ENCODE measurements at places on chromosomes 6 and 20. TPM values are rescaled to one million over a fixed set of nuclear protein-coding genes. Genes with fewer than 3 reads are reported as not detected.

DNA sequence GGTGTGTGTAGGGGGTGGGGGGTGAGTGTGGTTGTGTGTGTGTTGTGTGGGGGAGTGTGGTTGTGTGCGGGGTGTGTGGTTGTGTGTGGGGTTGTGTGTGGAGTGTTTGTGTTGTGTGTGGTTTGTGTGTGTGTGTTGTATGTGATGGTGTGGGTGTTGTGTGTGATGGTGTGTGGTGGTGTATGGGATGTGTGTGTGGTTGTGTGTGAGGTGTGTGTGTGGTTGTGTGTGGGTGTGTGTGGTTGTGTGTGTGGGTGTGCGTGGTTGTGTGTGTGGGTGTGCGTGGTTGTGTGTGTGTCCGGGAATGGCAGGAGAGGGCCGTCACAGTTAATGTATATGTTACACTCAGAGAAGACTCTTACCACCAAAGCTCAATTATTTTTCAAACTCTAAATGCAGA, 79.8 kb downstream of the TBXT start:
- DNase-seq: no peak

- DNase-seq: no peak
Observed at GRCh38 chr6:15518878-15519277, 143.9 kb downstream of the DTNBP1 start.

TFAP2A gene
- 16.2 TPM for total RNA-seq

- peak; percentile 87 for DNase-seq
Observed at GRCh38 chr6:150891888-150892485, 26.5 kb downstream of the MTHFD1L start.

OXT gene
- total RNA-seq: not detected

GRCh38 chr6:111743862-111744692, 129.2 kb downstream of the FYN start:
- no peak for DNase-seq

- DNase-seq: peak; percentile 81
Observed at GRCh38 chr20:39081255-39081654, 119.1 kb downstream of the DHX35 start.

GRCh38 chr20:17666481-17666880, 15.6 kb downstream of the RRBP1 start:
- no peak for DNase-seq

DNA sequence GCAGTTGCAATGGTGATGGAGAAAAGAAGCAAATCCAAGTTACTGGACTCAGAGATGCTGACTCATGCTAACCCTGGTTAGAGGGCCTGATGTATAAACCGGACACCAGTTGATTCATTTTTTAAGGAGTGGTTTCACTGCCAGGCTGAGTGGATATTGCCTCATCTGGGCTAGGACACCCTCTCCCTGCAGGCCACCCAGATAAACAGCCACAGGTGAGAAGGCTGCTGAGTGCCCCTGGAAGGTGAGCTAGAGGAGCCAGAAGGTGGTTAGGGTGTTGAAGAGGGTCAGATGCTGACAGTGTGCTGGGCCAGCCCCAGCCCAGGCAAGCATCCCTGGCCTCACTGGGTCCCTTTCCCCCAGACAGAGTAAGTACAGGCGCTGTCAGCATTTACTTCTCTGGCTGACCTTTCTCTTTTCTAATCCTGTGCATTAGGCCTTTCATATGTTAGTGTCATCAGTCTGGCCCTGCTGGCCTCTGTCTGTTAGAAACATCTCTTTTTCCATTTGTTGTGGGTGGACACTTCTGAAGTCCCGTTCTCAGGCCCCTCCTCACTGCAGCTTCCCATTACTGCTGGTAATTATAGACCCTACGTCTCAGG, 13.5 kb downstream of the EPB41L1 start:
- no peak for DNase-seq

GSS gene
- 54.9 TPM for total RNA-seq

- no peak for DNase-seq
Observed at GRCh38 chr20:44115181-44115580, 71.8 kb downstream of the JPH2 start.

DNA sequence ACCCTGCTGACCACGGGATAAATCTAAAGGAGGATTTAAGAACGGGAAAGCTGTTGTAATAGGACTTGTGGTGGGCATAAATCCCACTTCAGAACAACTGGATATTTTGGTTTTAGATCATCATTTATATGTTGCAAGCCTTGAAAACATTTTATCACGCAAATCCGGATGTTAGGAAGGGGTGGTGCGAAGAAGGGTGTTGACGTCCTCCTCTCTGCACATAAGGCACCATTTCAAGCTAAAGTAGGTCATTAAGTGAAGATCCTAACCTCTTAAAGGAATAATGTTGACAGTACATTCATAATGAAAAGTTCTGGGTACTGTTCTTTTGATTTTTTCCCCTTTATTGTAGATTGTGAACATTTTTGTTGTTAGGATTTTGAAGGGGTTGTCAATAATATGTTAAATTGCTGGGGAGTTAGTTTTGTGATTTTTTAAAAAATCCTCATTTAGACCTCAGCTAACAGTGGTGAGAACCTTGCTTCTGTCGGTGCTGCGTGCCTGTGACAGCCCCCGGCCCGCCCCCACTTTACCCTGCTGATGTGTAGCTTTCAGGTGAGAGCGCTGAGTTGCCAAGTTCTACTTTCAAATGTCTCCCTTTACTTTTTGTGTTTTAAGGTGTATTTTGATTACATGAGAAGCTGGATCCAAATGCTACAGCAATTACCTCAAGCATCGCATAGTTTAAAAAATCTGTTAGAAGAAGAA, 88.8 kb downstream of the MAP3K4 start:
- DNase-seq: no peak

- DNase-seq: peak; percentile 52
Observed at GRCh38 chr20:3194617-3195280, 9.7 kb downstream of the DDRGK1 start.

TCF21 gene
- total RNA-seq: 6.3 TPM

DNA sequence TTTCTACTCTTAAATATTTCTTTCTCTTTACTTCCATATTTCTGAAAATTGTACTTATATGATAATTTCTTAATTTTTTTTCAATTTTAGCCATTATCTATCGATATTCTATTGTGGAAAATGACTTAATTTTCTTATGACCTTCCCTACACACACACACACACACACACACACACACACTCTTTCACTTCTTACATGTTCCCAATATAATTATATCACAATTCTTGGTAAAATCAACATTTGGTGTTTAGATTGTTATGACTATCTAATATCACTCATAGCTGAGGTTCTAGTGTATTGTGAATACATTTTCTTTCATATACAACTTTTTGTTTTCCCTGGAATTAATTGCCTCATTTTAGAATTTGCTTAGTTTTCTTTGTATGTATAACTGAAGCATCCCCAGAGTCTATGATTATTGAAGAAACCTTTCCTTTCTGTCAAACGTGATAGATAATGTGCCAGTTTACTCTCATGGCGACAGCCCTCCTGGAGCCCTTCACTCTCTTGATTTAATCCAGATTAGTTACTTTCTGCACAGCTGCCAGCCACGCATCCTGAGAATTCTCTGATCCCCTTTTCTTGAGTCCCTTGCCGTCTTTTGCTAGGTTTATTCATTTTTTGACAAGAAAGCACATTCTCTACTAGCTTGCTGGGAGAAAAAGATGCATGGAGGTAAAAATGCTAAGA, 63.4 kb downstream of the RNF182 start:
- no peak for DNase-seq

DNA sequence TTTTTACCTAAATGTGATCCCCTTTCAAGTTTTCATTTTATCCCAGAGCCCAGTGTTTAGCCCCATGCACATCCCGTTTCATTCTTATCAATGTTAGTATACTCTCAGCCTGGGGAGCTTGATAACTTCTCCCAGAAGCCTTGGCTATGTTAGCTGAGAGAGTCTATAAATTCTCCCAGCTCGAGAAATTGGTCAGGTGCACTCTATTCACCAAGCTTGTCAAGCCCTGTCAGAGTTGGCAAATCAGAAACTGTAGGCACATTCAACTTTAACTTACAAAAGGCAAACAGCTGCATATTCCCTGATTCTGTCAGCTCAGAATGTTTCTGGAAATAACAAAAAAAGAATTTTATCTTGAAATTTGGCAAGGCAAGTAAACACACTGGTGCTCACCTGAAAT, 62.2 kb upstream of the IMPG1 start:
- DNase-seq: no peak

SLC22A2 gene
- total RNA-seq: 27.9 TPM

MAK gene
- 0.66 TPM for total RNA-seq

- DNase-seq: no peak
Observed at GRCh38 chr6:134021396-134022122, 30.9 kb downstream of the SLC2A12 start.

NELFE gene
- total RNA-seq: 62.0 TPM

DOK5 gene
- total RNA-seq: 5.4 TPM

MYB gene
- total RNA-seq: 1.3 TPM

DNA sequence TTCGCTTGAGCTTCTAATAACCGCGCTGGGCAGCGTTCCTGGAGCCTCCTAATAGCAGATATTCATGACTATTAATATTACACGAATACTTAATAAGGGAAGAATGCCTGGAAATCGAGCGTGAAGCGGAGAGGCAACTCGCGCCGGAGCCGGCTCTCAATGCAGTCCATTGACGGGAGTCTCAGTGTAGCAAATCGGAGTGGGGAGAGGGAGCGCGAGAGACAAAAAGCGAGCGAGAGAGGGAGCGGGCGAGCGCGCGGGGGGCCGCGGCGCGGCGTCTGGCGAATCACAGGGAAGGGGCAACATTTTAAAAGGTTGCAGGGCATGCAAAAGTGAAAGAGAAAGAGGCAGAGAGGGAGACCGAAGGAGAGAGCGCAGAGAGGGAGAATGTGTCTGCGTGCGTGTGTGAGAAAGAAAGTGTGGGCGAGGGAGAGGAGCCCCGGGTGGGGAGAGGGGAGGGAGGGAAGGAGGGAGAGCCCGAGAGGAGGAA, 2.9 kb downstream of the TFAP2A start:
- peak; percentile 84 for DNase-seq

GRCh38 chr20:1893721-1894470, 1.3 kb upstream of the SIRPA start:
- peak; percentile 22 for DNase-seq

DNA sequence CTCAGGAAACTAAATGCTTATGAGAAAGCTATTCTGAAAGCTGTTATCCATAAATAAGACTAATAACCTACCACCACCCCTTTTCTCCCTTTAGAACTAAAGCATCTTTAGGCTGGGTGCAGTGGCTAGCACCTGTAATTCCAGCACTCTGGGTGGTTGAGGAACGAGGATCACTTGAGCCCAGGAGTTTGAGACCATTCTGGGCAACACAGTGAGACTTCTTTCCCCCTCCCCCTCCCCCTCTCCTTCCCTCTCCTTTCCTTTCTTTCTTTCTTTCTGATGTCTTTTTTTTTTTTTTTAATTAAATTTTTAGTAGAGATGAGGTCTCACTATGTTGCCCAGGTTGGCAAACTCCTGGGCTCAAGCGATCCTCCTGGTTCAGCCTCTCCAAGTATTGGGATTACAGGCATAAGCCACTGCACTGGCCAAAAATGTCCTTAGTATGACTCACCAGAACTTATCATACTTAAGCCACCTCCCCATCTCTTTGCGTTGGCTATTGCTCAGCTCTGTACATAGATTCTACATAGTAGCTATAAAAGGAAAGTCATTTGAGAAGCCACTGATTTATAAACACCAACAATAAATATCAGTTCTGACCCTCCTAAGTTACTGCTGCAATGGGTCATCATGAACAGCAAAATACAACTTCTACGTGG, 54.8 kb upstream of the SPDEF start:
- no peak for DNase-seq

MYBL2 gene
- total RNA-seq: 1.3 TPM

DNA sequence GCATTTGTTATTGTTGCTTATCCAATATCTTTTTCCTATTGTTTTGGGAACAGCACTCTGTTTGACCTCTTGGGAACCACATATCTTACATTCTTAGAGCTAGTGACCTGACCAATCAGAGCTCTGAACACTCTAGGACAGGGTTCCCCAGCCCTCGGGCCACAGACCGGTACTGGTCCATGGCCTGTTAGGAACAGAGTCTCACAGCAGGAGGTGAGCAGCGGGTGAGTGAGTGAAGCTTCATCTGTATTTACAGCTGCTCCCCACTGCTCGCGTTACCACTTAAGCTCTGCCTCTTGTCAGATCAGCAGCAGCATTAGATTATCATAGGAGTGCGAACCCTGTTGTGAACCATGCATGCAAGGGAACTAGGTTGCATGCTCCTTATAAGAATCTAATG, 226.0 kb upstream of the TSHZ2 start:
- DNase-seq: no peak

DNA sequence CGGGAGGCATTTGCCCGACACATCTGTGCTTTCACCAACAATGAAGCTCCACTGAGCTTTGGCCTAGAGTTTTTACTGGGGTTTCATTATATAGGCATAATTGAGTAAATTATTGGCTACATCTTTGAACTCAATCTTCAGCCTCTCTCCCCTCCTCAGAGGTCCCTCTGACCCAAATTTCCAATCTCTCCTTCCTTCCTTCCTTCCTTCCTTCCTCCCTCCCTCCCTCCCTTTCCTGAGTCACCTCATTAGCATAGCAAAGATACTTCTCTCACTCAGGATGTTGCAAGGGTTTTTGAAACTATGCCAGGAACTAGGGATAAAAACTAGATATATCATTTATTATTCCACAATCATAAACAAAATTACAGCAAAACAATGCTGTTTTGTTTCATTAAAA, 238.2 kb upstream of the PRND start:
- no peak for DNase-seq

GRCh38 chr20:5674176-5674660, 76.0 kb upstream of the SHLD1 start:
- DNase-seq: no peak

- peak; percentile 57 for DNase-seq
Observed at GRCh38 chr6:5036269-5036668, 32.4 kb upstream of the RPP40 start.

RCAN2 gene
- total RNA-seq: 25.7 TPM

DNA sequence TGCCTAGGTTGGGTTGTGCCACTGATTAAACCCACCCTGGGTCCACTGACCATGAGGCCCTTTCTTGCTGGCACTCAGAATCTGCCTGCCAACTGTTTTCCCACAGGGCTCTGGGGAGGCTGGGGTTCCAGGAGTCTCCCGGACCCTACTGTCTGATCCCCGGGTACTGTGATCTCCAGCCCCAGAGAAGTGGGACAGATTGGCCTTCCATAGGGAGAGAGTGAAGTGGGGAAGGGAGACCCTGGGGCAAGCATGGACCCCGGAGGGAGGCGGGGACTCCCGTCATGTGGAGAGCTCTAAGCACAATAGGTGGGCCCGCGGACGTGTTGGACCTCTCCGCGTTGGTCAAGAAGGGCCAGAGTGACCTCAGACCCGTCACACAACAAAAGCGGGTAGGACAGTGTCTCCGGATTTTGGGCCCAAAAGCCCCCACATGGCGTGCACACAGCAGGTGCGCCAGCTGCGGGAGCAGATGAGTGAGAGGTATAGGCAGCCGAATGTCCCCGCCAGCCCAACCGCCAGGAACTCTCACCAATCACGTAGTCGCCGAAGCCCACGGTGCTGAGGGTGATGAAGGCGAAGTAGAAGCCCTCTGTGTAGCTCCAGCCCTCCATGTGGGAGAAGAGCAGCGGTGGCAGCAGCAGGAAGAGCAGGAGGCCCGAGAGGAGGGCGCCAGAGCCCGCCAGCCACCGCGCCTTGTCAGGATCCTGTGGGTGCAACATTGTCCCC, 10.6 kb downstream of the KCNK17 start:
- DNase-seq: peak; percentile 77

- DNase-seq: no peak
Observed at GRCh38 chr20:63882257-63883200, 12.4 kb upstream of the DNAJC5 start.

GRCh38 chr6:98498866-98499265, 335.5 kb upstream of the POU3F2 start:
- DNase-seq: no peak

- no peak for DNase-seq
Observed at GRCh38 chr6:31585491-31585890, 586 bp upstream of the LST1 start.

CST4 gene
- total RNA-seq: not detected

Data from kidney (tissue), 22 donors.